NB4 (cell line): ENCODE measurements at places on chromosomes 16 and 17.

GRCh38 chr17:48261297-48261880, 153.8 kb downstream of the SNX11 start:
- peak; percentile 45 for DNase-seq

GRCh38 chr17:73551759-73552158, 92.5 kb downstream of the SDK2 start:
- no peak for DNase-seq

DNA sequence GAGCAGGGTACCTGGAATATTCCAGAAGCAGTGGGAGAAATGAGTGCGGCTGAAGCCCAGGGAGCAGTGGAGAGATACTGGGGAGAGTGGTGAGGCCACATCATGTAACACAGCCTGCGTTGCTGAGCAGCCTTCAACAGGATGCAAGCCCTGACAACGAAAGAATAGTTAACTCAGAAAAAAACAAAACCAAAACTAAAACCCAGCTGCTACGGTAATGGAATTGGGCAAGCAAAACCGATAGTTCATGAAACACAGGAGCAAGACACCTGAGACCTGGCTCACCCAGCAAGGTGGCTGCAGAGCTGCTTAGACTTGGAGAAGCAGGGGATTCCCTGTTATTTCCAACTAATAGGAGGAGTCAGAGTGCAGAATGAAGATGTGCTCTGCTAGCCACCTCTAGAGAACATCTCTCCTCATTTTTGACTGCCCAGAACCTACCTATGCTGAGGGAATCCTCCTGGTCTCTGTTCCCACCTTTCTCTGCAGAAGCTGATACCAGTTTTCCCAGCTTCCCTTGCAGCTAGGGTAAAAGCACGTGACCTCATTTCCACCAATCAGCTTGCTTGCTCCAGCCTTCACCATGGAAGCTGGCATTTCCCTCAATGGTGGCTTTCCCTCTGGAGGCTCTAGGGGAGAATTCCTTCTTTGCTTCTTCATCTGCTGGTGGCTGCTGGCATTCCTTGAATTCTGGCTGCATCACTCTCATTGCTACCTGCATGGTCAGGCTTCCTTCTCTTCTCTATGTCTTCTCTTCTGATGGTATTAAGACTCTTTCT, 59.4 kb upstream of the XYLT1 start:
- no peak for DNase-seq

DNA sequence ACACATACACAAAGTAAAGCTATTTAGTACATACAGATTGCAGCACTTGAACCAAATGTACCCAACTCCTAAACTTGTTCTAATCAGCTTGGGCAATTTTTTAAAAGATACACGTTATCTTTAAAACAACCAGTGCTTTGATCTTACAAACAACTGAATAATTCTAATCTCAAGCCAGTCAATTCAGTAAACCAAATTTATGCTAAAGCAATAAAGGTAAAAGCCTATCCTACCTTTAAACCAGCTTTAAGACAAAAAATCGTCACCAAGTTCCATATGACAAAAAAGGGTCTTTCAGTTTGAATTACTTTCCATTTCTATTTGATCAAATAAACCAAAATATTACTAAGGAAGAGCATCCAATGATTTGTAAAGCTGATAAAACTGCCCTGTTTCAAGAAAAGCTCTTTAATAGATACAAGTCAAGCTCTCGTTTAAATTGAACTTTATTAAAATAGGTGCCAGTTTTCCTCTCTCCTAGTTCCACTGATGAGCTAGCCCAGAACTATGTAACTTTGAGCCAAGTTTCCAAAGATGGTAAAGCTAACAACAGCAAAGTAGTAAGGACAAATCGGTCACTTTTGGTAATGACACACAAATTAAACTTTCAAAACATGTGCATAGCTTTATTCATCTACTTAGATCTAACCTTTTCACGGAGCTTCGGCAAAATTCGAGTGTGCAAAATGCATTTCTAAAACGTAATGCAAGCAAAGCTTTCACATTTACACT, 10.2 kb downstream of the CRYBA1 start:
- no peak for DNase-seq

GRCh38 chr17:79836510-79836971, 2.7 kb downstream of the CBX4 start:
- peak; percentile 95 for DNase-seq

DNA sequence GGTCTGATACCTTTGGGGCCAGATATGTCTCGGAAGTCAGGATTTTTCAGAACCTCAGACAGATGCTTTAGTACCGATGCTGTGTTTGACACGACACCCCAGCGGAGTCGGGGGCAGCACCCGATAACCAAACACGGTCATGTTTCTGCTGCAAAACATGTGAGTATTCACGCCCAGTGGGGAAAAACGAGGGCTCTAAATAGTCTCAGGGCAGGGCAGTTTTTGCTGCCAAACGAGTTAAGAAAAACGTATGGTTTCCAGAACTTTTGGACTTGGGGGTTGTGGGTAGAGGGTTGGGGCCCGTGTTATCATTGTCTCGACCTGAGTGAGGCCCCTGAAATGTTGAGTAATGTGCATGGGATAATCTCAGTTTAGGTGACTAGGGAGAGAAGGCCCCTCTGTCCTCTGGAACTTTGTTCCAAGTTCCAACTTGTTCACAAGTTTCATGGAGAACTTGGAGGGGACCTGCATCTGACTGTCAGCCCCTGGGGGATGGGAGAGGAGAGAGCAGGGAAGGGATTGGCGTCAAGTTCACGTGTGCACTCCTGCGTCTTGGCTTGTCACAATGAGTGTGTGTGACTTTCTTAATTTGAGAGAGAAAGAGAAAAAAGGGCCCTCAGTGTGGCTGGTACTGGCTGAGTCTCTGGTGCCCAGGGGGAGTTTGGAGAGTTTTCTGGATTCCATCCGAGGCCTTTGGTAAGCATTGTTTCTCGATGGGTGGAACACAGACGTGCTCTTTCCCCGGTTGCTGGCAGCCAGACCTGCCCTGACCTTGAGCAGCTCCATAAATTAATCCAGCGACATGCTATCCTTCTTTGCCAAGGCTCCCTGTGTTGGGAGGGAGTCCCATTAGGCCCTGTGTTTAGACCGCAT, 83.9 kb upstream of the CIBAR2 start:
- no peak for DNase-seq

GRCh38 chr16:22634954-22635353, 124.3 kb downstream of the NPIPB5 start:
- DNase-seq, result no peak

GRCh38 chr16:82281544-82281943, 111.5 kb upstream of the MPHOSPH6 start:
- no peak for DNase-seq

GRCh38 chr17:73228748-73229236, 32.9 kb downstream of the CPSF4L start:
- peak; percentile 72 for DNase-seq

GRCh38 chr16:88922114-88922825, 54.7 kb downstream of the CBFA2T3 start:
- no peak for DNase-seq

- peak; percentile 74 for DNase-seq
Observed at GRCh38 chr17:58083491-58084316, 485 bp downstream of the DYNLL2 start.

- no peak for DNase-seq
Observed at GRCh38 chr17:73621685-73622084, 22.6 kb downstream of the SDK2 start.

DNA sequence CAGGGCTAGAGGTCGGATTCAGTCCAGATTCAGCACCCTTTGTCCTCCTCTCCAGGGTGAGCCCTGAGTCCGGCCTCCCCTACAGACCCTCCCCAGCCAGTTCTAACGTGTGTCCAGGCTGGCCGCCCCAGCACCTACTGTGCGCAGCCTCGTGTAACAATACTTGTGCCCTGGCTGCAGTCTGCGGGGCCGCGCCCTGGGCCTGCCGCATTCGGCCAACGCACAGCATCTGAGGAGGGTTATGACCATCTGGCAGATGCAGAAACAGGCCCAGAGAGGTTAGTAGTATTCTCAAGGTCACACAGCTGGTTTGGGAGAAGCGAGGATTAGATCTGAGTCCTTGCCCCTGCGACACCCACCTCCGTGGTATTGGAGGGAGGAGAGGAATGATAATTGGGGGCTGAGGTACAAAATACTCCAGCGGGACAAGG, 968 bp downstream of the RIPOR1 start:
- no peak for DNase-seq

DNA sequence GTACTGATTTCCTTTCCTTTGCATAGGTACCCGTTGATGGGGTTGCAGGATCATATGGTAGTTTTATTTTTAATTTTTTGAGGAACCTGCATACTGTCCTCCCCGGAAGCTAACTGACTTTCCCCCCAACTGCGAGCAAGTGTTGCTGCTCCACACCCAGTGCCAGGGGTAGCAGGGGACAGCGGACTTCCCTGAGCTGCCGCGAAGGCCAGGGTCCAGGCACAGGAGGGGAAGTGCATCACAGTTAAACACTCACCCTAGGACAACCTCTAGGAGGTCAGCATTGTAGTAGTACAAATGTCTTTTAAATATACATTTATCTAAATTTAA, 201.7 kb downstream of the NPIPB11 start:
- no peak for DNase-seq

- peak; percentile 55 for DNase-seq
Observed at GRCh38 chr16:70582280-70582978, 58.8 kb downstream of the SF3B3 start.

DNA sequence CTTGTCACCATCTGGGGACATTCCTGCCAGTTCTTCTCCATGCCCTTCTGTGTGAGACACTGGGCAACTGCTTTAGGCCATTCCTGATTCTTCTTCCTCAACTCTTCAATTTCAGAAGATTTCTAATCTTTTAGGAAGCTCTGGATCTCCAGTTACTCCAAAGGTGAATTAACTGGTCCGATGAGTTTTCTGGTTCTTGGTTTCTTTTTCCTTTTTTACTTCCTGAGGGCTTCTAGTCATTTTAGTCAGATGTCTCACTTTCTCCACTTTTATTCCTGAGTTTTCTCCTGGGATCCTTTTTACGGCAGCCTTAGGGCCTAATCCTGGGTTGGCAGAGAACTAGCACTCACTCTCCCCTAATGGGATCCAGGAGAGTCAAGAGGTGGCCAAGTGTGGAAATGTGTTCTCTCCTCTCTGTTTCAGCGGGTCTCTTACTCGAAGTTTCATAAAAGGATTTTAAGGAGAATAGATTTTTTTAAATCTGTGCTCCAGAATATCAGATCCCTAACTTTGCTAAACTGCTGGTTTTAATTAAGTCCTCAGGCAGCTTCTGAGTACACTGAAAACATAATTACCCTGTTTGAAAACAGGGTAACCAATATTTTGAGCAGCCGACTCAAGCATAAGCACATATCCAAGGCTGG, 107.6 kb downstream of the RMI2 start:
- DNase-seq, result no peak

DNA sequence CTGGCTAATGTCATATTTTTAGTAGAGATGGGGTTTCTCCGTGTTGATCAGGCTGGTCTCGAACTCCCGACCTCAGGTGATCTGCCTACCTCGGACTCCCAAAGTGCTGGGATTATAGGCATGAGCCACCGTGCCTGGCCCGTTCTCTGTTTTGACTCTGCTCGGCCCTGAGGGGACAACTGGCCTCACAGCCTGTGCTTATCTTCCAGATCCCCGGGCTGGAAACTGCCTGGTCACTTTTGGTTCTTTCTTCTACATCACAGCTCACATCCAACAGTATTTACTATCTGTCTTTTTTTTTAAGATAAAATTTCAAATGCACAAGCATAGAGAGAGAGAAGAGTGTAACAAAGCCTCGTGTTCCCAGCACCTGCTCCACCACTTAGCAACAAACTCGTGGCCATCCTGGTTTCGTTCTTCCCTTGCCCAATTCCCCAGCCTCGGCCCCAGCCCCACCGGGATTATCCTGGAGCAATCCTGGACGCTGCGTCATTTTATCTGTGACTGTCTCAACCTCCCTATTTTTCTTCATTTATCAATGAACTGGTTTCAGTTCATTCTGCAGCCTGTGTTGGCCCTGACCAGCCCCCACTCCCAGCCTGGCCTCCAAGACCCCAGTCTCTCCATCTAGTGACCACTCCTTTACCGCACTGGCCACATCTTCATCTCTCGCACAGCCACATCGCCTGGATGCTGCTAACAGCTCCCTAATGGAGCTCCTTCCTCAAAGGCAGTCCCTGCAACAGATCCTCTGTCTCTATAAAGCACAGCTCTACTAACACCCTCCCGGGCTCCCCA, 21.1 kb downstream of the PIMREG start:
- DNase-seq, result no peak

DNA sequence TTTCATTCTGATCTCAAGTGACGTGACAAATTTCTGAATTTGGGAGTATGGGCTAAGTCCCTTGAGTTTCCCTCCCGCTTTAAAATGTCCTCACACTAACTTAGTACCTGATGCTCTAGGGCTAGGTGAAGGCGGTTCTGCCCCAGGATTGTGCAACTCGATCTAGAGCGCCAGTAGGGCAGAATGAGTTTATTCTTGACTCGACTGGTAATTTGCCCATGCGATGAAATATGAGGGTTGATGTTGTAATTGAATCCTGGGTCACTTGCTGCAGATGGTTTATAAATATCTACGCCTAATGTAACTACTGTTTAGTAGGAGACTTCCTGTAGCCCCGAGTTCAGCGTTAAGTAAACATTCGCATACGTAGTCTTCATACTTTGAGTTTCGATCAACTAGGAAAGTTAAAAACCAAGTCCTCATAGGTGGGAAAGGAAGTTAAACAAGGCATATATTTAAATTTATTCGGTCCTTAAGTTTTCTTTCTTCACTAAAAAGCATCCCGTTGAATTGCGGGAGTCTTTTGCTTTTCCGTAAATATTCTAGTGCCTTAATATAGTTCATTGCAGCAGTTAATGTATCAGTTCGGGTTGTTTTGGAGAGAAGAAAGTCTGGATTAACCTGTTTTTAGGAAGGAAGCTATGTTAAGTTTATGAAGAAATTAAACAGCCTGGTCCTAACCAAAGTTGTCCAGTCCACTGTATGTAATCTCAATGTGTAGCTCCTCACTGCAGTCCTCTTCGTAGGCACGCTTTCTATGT, 1.6 kb downstream of the CTCF start:
- peak; percentile 82 for DNase-seq

DNA sequence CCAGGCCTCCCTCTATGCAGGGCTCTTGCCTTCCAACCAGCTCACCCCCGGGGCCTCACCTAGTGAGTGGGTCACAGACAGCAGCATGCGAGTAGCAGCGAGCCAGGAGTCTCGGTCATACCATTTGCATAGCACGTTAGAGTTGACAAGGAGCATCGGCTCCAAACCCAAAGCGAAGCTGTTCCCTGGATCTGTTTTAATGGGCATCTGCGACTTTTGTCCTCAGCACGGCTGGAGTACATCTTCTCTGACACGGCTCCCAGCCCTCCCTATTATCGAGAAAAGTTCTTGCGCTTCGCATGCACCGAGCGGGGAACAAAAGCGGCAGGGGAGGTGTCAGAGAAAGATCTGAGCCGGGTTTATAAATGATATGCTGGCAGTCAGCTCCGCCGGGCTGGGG, 253.3 kb downstream of the MAF start:
- DNase-seq, result no peak
